ENCODE measurements at places on chromosomes 13 and 19.

GRCh38 chr19:42251572-42252358, 3.2 kb downstream of the ERF start:
- DNase-seq: no peak

- no peak for DNase-seq
Measured at GRCh38 chr13:113472355-113473025, 18.0 kb downstream of the DCUN1D2 start.

DNA sequence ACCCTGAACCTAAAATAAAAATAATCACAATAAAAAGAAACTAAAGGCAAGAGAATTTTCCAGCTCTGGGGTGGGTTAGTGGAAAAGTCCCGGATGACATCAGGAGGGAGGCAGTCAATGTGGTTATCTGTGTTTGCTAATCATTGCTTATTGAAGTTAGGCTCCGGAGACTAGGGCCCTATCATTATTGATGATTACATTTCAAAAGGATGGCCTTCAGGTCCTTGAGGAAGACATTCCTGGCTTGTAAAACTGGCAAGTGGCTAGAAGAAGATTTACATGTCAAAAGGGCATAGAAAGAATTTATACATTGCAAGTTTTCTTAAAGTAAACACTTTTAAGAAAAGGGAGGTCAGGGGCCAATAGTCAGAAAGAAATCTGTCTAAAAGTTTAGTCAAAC, 123.4 kb downstream of the POSTN start:
- no peak for DNase-seq

- no peak for DNase-seq
Measured at GRCh38 chr13:111506125-111506524, 185.7 kb downstream of the TEX29 start.

GRCh38 chr19:41546386-41546789, 29.6 kb upstream of the CEACAM21 start:
- DNase-seq: no peak

- DNase-seq: no peak
Measured at GRCh38 chr19:33350538-33351309, 22.8 kb upstream of the CEBPG start.

DNA sequence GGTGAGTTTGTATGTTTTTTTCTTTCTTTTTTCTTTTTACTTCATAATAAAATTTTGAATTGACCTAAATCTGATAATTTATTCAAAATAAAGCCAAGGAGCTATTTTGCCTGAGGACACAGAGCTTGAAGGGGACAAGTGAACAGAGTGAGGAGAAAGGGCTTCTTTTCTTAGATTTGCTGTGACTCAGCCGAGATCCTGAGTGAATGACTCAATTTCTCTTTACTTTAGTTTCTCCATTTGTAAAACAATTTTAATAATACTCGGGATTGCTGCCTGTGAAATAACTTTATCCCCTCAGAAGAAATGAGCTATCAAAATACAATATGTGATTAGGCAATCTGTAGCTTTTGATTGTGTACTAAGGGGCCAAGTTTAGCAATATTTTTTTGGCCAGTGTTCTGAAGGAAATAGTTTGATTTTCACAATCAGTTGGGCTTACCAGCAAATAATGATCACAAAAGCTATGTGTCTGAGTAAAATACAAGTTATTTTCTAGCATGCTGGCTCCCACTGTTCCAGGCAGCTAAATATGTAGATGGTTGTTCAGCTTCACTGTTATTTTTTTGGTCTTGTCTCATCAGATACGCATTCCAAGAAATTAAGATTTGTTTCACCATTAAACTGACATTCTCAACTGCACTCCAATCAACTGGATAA, 437.5 kb downstream of the FGF9 start:
- no peak for DNase-seq

DNA sequence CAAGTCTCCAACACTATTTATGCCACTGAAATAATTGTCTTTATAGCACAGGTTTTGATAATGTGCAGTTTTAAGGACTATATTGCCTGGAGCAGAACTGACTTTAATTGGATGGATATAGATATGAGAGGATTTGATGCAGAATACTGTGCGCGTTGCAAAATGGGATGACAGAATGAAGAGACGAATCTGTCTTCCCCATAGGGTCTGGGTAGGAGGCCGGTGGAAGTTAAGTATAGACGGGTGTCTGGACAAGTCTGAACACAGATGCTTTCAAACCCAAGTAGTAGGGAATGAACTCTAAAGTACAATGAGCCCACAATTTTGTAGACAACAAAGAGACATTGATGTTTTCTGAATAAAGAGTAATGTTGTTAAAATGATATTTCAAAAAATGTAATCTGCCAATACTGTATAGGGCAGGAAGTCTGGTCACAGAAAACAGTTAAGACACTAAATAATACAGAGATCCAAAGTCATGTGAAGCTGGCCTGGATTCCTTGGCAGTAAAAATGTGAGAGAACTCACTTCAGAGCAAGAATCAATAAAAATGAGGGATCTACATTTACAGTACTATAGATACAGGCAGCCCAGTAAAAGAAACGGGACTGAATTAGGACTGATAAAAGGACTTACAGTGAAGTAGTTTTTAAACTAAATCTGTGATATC, 125.5 kb downstream of the ENOX1 start:
- no peak for DNase-seq

DNA sequence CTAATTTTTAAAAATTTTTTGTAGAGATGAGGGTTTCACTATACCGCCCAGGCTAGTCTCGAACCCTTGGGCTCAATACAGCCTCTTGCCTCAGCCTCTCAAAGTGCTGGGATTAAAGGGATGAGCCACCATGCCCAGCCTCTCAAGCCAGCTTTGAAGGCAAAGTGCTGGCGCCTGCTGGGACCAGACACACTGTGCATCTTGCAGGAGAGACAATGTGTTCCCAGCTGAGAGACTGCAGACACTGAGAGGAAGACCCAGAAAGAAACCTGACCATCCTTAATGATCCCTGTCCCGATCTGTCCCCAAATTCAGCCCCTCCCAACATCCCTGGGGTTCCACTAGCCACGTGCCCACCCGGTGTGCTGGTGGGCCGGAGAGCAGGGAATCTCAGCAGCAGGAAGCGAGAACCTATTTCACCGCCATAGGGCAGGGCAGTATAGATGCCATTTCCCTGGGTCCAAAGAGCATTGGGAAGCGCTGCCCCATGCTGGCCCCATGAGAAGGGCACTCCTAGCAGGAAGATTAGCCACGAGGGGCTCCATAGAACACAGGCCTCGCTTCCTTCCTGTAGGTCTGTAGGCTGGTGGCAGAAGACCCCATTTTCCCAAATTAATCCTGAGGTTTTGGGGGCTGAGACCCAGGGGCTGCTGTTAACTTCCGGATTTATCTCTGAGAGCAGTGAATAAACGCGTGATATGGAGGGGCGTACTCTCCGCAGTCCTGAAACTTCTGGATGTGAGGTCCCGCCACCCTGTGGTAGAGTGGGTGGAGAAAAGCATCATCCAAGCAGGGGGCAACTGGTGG, 968 bp downstream of the RAVER1 start:
- DNase-seq: no peak
